Stimulated activated CD8-positive, alpha-beta memory T cell treated with anti-CD3 and anti-CD28 coated beads, Interleukin-4, amount 100 ng/mL, for 48 hours (primary cell): ENCODE measurements at places on chromosomes 6 and 20.

DNA sequence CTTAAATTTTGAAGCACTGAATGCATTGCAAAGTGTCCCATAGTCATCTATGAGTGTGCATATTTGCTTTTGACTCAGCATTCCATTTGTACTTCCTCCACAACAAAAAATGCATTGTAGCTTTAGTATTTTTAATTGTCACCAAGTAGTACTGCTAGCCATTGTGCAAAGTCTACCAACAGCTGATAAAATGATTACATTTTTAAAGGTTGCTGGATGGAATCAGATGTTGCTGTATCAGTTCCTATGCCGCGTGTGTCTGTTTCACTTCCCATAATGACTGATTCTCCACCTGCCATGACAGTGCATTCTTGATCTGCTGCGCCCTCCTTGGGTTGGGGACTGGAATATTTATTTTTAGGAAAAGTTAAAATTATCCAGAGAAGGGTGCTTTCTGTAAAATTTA is 41.2 kb downstream of the SLX4IP start:
- no peak for DNase-seq

GRCh38 chr20:2429051-2429450 is 41.5 kb downstream of the SNRPB start:
- DNase-seq: no peak

DNA sequence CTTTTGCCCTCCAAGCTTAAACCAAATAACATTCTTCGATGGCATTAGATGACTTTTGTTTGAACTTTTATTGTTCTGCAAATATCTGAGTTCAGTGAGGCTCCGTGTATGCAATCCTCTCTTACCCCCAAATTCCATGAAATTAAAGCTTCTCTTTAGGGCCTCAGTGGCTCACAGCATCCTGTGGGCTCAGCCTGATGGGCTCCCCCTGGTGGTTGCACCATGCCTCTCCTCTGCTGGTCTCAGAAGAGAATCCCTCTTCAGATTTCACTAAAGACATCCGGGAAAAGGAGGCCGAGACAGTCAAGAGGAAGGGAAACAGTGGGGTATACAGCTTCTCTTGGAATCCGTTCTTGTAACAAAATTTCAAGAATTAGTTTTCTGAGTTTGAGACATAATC is 331.6 kb upstream of the NT5E start:
- DNase-seq: no peak

DNA sequence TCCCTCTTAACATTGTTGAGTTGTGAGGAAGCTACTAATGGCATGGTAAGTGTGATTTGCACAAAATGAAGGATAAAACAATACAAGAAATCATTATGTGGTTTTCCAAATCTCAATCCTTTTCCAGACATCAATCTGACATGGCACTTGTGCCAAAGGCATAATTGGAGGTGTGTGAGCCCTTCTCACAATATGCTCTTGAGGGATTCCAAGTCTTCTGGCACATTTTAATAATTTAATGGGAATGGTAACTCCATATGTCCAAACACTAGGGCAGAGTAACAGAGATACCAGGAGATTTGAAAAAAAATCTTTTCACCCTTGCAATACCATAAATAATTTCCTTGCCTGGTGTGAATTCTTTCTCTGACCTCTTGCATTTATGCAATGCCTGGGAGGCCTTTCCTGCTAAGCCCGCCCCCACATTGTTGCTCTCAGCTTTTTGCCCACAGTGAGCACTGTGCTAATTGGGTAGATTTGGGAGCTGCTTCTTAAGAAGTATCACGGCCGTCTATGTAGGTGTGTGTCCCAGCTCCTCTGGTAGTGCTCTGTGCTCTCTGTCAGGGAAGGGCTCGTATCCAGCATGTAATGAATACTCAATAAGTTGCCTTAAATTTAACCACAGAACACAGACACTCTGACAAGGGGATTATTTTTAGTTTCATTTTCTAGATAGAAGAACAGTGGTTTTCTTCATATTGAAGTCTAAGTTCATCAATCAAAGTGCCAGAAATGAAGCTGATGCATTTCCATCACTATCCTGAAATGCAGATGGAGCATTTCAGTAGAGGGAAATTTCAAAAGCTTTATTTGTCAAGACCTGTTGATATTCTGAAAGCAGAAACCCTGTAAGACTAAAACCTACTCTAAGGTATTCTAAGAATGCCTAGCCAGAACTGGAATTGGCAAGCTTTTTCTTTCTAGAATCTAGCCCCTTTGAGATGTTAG is 54.4 kb upstream of the CEP85L start:
- peak; percentile 57 for DNase-seq

DNA sequence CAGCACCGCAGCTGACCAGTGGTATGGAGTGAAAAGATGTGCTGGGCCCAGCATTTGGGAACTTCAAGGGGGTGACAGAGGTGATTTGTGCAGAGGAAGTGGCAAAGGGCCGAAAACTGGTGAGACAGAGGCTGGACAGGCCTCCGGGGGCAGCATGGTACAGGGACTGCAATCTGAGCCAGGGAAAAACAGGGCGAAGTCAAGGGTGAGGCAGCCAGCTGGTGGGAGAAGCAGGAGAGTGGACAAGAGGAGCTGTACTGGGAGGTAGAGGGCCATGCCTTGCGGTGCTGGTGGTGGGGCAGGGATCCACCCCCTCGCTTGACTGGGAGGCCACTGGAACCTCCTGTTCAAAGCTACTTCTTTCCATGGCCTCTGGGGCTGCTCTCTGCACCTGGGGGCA is 7.3 kb upstream of the GFRA4 start:
- no peak for DNase-seq

GRCh38 chr6:56798163-56798562 is 155.5 kb upstream of the DST start:
- DNase-seq: no peak

- DNase-seq: no peak
Measured at GRCh38 chr6:105487040-105487790, 84.3 kb upstream of the PREP start.

- DNase-seq: no peak
Measured at GRCh38 chr20:56716806-56717205, 87.7 kb downstream of the TFAP2C start.
